ENCODE measurements at places on chromosomes 5 and 9.

DNA sequence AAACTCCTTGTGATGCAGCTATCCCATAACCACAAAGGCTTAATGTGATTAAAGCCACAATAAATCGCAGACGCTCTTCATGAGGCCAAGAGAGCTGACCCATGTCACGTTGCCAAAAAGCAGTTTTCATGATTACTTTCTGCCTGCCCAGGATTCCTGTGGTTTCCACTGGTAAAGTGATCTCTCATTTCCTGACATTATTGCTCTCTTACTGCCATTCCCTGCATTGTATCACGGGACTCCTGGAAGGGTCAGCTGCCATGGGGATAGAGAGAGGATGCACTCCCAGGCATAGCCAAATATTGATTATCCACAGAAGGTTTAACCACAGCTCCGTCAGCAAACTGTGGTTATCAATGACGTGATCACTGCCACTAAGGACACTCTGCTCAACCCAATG is 103.8 kb upstream of the SLC1A3 start:
- DNase-seq = no peak

DNA sequence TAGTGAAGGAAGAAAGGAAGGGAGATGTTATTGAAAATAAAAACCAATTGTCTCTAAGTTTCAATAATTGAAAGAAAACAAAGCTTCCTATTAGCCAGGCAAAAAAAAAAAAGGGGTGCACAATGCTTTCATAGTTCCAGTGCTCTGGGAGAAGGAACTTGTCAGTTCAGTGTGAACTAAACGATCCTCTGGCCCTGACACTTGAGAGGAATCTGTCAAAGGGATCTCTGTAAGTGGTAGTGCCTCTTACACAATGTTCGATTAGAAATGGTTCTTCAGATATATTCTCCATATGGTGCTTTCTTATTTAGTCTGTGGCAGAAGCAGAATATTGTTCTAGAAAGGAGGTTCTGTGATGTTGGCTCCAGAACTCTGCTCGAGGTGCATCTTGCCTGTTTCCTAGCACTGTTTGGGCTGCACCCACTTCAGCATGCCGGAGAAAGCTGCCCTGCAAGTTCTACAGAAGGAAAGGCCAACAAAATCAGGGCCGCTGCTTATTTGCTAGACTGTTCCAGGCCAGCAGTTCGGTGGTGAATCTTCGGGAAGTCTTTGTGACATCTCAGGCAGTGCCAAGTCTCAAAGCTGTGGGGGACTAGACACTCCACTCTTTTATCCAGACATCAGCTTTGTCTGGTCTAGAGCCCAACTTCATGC is 90.9 kb downstream of the PIK3R1 start:
- DNase-seq = no peak

- DNase-seq = no peak
Observed at GRCh38 chr5:95720094-95720786, 10.9 kb upstream of the RHOBTB3 start.

- no peak for DNase-seq
Observed at GRCh38 chr5:8851101-8851500, 694.8 kb downstream of the SEMA5A start.

GRCh38 chr5:150069672-150070627 is 16.4 kb downstream of the CSF1R start:
- no peak for DNase-seq

- no peak for DNase-seq
Observed at GRCh38 chr9:114898741-114899140, 31.6 kb downstream of the TNFSF8 start.

- no peak for DNase-seq
Observed at GRCh38 chr5:139912158-139912557, 116.5 kb downstream of the PSD2 start.

- no peak for DNase-seq
Observed at GRCh38 chr5:130720355-130720754, 444.7 kb downstream of the HINT1 start.

DNA sequence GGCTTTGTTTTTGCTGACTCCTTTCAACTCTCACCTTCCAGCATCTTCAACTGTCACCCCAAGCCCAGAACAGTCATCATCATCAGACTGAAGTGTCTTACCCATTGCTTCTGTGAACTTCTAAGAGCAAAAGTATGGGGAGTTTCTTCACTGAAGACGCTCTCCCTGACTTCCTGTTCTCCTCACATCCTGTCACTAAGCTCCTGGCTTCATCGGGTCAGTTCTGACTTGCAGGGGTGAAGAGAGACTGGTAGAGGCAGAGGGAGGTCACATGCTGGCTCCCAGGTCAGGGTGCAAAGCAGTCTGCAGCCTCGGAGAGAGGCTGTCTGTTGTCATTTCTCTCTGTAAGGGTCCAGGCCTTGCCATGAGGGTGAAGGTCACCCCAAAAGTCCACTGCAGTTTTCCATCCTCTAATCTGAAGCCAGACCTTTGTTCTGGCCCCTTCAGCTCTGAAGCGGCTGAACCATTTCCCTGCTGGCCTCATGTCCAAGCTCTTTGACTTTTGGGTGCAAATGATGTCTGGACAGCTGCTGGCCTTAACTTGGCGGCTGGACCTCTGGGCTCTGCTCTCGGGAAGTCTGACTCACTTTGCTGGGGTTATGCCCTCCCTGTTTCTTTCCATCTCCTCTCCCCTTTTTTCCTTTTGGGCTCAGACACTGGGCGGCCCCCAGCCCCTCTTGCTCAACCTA is 305.0 kb downstream of the RAB3C start:
- DNase-seq = no peak

- DNase-seq = no peak
Observed at GRCh38 chr5:168944004-168944403, 356.9 kb downstream of the SLIT3 start.

DNA sequence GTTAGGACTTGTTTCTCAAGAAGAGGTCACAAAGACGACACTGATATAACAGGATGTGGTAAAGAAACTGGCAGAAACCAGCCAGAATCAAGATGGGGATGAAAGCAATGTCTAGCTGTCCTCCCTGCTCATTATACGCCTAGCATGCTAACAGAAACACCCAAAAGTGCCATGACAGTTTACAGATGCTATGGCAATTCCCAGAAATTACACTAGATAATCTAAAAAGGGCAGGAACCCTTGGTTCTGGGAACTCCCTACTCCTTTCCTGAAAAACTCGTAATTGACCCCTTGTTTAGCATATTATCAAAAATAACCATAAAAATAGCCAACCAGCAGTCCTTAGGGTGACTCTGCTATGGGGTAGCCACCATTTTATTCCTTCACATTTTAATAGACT is 10.9 kb upstream of the MRPS30 start:
- no peak for DNase-seq

- no peak for DNase-seq
Observed at GRCh38 chr5:133371371-133372155, 240.8 kb downstream of the FSTL4 start.

GRCh38 chr9:96320749-96321280 is 18.8 kb upstream of the HSD17B3 start:
- no peak for DNase-seq

- no peak for DNase-seq
Observed at GRCh38 chr5:82813861-82814260, 263.3 kb downstream of the TMEM167A start.

DNA sequence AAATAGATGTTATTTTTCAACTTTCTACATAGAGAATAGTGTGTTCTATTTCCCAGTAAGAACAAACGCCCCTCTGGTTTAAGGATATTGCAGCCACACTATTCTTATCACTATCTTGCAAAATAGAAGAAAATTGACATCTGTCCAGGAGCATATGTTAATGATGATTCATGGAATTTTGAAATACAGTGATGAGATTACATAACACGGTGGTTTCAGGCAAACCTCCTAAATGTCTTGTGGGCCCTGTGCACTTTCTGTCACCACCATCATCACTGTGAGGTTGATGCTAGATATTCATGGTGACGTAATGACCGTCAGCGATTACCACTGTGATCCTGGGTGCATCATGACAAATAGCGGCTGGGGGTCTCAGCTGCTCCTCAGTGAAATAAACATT is 48.1 kb downstream of the CFAP90 start:
- DNase-seq = no peak

DNA sequence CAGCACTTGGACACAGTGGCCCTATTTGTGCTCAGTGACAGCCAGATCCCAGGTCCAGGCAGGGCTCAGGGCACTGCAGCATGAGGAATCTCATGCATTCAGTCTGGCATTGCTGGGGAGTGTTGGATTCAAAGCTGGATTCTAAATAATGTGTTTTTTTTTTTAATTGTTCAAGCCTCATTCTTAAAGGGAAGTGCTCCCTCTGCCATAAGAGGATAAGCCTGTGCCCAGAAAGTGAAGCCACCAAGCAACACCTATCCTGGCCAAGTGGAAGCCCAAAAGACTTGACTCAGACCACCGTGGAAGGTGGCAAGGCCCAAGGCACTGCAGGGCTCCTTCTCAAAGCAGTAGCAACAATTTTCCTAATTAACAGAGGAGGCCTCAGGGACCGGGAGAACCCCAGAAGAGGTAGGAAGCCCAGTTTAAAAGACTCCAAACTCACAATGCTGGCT is 135.6 kb downstream of the ACTL7B start:
- no peak for DNase-seq

- no peak for DNase-seq
Observed at GRCh38 chr9:98136489-98136888, 17.5 kb upstream of the TRIM14 start.

GRCh38 chr5:143964919-143965318 is 153.0 kb downstream of the HMHB1 start:
- DNase-seq = no peak

DNA sequence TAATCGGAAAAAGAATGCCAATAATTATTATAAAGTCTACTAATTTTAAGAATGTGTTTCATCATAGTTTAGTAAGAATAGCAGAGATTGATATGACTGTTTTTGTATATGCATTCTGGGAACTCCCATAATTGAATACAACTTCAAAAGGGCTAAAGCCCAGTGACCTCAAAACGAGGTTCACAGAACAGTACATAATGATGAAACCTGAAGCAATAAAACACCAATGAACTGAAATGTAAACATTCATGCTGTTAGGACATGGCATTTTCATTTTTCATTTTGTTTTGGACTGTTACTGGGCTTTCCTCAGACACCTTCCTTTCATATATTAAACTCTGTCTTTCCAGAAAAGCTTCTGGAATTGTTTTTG is 684 bp upstream of the JMY start:
- DNase-seq = no peak

DNA sequence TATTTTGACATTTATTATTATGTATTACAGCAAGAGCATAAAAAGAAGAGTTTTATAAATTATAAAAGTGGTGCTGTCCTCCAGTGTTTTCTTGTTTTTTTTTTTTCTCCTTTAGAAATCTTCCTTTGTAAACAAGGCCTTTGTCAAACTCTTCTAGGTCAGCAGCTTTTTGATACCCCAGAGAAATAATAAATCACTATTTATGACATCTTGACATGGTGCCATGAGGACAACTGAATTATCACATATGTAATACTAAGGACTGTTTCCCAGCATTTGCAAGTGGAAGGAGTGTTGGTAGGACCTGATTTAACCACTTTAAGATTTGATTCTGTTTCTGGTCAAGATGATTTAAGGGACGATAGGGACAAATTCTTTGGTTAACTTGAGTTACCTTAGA is 4.6 kb downstream of the SMARCA2 start:
- no peak for DNase-seq

DNA sequence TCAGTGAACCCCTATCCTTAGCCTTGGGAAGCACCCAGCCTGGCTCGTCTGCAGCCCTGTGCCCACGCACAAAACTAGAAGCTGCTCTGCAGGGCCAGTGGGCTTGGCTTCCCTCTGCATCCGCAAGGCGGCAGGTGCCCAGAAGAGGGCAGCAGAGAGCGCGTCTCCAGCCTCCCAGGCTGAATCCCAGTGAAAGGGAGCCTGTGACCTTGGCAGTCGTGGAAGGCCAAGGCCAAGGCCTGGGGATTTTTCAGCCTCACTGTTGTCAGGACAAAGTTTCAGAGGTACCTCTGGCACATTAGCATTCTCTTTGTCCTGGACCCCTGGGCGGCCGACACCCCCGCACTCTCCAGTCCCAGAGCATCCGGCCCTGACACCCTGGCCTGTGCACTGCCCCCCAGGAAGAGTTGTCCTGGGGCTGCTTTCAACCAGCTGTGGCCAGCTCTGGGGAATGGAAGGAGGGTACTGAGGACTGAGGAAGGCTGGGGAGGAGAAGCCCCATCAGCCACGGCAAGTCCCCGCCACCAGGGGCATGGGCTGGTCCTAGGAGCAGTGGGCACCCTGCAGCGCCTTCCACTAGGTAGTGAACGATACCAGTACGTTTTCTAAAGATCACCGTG is 63.6 kb upstream of the IL17B start:
- DNase-seq = peak; percentile 42

DNA sequence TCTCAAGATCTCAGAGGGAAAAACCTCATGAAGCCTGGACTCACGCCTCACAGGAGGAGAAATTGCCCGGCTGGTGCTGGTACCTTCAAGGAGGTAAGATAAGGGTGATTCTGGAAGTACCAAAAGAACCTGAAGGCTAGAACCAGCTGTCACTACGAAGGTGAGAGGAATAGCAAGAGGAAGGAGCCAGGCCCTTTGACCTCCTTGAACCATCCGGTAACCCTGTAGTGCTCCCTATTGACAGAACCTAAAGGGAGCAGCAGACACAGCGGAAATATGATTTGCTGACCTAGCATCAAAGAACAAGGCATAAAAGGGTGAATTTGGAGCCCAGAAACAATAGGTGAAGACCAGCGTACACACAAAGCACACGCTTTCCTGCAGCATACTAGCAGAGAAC is 92.2 kb downstream of the DOCK8 start:
- no peak for DNase-seq

DNA sequence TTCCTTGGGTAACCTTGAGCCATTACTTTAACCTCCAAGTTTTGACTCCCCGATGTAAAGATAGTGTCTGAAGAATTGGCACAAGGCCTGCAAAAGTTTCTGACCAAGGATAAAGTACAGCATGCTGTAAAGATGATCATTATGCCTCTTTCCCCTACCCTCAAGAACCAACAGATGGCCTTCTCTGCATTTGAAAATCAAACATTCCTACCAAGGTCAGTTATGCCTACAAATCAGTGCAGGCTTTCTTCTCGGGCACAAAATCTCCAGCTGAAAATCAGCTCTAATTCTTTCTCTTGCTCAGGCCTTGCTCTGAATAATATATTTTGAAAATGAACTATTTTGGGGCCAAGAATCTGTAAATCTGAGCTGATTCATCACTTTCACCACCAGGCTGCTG is 59.7 kb downstream of the PPP2R2B start:
- no peak for DNase-seq

- no peak for DNase-seq
Observed at GRCh38 chr9:117459913-117460312, 45.1 kb upstream of the ASTN2 start.

- no peak for DNase-seq
Observed at GRCh38 chr9:111873901-111874300, 22.7 kb upstream of the UGCG start.

GRCh38 chr5:150067405-150067960 is 18.9 kb downstream of the CSF1R start:
- DNase-seq = no peak

- no peak for DNase-seq
Observed at GRCh38 chr9:99929652-99930051, 23.2 kb downstream of the STX17 start.

Data from activated naive CD8-positive, alpha-beta T cell treated with anti-CD3 and anti-CD28 coated beads, Interleukin-2, amount 50 U/mL, for 16 hours (primary cell).